Sigmoid colon (tissue), 7 donors: ENCODE measurements at places on chromosomes 1 and 21. TPM values are rescaled to one million over a fixed set of nuclear protein-coding genes. Genes with fewer than 3 reads are reported as not detected.
A peak's percentile ranks its signal among the peaks of the same experiment; 100 is the strongest.

DNA sequence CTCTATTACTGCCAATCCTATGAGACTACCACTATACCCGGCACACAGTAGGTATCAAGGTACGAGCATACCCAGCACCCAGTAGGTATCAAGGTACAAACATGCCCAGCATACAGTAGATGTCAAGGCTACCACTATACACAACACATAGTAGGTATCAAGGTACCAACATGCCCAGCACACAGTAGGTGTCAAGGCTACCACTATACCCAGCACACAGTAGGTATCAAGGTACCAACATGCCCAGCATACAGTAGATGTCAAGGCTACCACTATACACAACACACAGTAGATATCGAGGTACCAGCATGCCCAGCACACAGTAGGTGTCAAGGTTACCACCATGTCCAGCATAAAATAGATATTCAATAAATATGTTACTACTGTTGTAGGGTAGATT, 98.4 kb downstream of the C1orf94 start:
- no peak for DNase-seq

DNA sequence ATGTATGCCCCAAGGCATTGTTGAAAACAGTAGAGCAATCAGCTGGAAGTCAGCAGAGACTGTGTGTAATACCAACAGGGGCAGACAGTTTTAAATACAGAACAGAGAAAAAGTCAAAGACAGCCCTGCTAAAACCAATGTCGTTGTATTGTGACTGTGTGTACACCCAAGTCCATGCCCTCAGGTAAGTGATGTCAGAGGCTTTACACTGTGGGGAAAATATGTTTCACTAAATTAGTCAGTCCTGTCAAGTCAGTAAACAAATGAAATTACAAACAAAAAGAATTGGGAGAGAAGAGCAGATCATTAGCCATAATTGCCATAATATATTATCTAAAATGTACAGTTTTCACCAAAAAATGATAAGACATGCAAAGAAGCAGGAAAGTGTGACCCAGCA, 2.4 kb upstream of the CYP2J2 start:
- no peak for DNase-seq

DNA sequence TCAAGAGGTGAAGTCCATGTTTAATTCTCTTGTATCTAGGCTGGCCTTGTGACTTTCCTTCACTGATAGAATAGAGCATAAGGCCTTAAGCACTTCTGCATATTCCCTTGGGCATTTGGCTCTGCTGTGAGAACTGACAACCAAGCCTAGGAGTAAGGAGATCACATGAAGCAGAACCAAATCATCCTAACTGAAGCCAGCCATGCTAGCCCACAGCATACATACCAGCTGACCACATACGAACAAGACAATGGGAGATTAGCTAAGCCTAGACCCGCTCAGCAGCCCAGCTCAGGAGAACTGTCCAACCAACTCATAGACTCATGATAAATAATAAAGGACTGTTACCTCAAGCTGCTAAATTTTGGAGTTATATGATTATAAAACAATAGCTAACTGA, 114.6 kb upstream of the NEK7 start:
- DNase-seq: no peak

- DNase-seq: no peak
Measured at GRCh38 chr1:84214115-84214956, 70.3 kb downstream of the PRKACB start.

DNA sequence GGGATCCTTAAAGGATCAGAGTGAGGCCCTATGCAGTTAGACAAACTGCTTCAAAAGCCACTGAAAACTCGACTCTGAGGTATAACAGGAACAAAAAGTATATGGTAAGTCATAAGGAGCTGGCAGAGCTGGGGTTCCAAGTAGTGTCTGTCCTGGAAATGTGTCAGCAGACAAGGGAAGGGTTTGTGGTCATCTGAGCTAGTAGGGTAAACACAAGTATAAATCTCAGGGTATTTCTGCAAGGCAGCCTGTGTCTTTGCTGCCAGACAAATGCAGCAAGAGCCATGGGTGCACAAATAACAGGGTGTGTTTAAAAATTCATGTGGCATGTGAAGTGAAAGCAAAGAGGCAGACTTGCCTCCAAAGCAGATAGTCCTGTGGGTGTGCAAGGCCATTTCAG, 759.0 kb upstream of the ADAMTS5 start:
- DNase-seq: peak; percentile 77

DNA sequence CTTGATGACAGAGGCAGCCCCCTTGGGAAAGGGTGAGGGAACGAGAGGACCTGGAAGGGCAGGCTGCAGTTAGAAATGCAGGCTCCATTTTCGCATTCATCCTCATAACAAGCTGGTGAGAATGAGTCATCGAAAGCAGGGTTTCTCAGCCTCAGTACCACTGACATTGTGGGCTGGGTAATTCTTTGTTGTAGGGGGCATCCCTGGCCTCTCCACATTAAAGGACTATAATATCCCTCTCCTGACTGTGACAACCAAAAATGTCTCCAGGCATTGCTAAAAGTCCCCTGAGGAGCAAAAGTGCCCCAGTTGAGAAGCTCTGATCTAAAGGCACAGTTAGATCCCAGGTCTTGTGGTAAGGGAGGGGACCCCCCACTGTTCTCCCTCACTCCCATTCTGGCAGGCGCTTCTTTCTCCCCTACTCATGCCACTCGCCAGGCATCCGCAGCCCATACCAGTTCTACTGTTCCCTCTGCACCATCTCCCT, 20.4 kb downstream of the KCNN3 start:
- DNase-seq: no peak

GRCh38 chr1:45260244-45260643, 53.8 kb upstream of the ZSWIM5 start:
- DNase-seq: no peak

DNA sequence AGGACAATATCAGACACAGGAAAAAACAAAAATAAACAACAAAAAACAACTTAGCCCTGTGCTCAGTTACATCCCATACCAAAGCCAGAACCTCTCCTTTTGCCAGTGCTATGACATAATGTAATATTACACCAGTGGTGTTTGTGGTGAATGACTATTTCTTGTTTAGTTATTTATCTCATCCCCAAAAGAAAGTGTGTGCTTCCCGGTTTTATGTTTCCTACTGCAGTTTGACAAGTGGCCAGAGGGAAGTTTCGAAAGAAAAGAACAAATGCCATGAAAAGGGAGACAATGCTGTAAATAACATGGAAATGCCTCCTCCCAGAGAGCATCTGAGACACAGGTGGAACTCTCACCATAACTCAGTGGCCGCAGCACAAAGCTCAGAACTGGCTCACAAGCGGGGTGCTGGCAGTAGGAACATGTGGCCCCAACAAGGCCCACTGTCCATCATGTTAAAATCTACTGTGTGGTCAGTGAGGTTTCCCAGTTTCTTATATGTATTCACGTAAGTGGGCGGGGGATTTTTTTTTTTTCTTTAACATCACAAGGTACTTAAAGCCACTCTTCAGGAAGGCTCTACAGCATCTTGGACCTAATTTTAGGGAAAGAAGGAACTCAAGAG, 158.2 kb downstream of the BARHL2 start:
- DNase-seq: no peak

- no peak for DNase-seq
Measured at GRCh38 chr1:18540136-18540765, 59.5 kb downstream of the KLHDC7A start.

GRCh38 chr21:16504766-16505165, 775.0 kb downstream of the USP25 start:
- no peak for DNase-seq

GRCh38 chr1:4684136-4684535, 29.7 kb downstream of the AJAP1 start:
- DNase-seq: no peak

- no peak for DNase-seq
Measured at GRCh38 chr1:52599236-52599635, 2.9 kb upstream of the GPX7 start.

DNA sequence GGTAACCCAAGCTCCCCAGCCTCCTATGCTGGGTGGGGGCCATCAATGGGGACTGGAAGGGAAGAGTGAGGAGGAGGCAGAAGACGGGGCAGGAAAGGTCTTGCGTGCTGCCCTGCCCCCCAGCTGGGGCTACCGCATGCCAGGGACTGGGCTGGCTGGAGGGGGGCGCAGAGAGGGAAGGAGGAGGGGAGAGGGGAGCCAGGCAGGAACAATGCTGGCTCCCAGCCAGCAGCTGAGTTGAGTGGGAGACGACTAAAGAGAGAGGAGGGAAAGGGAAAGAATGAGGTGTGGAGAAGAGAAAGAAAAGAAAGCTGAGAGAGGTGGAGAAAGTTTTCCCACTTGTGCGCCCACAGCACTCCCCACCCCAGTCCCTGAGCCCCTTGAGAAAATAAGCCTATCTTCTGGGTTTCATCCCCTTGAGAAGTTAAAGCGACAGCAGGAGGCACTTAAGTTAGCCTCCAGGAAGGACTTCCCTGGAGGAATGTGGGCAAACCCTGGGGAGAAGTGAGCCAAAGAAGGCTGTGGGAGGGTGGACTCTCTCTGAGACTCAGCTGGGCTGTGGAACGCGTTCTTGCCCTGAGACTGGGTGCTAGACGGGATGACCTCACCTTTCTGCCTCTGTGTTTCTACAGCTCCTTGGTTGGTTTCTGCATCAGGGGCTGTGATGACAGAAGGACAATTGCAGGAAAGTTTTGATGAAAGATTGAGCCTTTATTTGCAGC, 12.9 kb upstream of the NES start:
- no peak for DNase-seq

- DNase-seq: no peak
Measured at GRCh38 chr1:100921110-100921706, 25.3 kb downstream of the SLC30A7 start.

DNA sequence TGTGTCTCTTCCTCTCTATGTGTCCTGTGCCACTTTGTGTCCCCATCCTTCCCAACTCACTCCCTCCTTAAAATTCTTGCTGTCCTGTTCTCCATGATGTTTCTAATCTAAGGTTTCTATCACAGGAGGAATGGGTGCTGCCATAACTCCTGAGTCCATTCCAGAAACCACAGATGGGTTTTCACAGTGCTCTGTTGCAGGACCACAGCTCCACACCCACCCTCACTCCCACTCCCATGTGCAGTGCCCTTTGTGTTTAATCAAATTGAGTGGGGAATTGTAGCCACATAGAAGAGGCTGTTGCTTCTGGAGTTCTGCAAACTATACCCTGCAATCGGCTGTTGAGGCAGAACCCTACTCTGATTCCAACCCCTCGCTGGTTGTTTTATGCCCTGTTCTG, 142.1 kb downstream of the SPATA46 start:
- no peak for DNase-seq

GRCh38 chr1:223709598-223709997, 2.7 kb upstream of the CAPN2 start:
- DNase-seq: no peak

GRCh38 chr1:38648417-38648816, 211.2 kb downstream of the RRAGC start:
- no peak for DNase-seq

DNA sequence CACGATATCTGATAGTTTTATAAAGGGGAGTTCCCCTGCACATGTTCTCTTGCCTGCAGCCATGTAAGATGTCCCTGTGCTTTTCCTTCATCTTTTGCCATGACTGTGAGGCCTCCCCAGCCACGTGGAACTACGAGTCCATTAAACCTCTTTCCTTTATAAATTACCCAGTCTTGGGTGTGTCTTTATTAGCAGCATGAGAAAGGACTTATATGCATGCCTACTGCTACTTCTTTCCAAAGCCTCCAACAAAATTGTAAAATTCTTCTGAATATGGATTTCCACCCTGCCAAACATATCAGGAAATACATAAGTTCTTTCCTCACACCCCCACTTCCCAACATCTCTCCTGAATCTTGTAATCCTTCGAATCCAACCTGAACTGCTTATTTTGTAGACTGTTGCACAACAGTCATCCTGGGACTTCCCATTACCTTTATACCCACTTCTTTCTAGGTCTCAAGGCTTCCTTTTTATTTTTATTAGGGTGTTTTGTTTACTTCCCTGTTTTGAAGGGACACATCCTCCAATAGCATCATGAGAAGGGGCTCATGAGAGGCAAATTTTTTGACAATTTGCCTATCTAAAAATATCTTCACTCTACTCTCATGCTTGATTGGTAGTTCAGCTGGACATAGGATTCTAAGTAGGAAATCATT, 67.5 kb upstream of the MUTYH start:
- no peak for DNase-seq

- peak; percentile 21 for DNase-seq
Measured at GRCh38 chr1:109307274-109308021, 637 bp upstream of the MYBPHL start.

- no peak for DNase-seq
Measured at GRCh38 chr1:157277913-157278312, 139.7 kb upstream of the ETV3 start.

DNA sequence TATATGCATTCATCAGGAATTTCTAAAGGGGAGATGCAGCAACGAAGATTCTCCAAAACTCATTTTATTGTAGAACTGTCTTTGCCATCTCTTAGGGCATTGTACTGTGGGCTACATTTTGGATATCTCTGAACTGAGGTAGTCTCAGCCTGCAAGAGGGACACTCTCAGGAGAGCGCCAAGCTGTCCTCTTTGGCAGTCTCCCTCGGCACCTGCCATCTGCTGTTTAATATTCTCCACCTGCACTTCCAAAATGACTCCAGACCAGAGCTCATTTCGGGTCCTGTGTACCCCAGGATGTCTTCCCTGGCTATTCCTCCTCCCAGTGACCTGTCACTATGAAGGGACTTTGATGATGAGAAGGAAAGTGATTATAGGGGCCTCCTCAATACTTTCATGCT, 356.3 kb upstream of the C1orf174 start:
- no peak for DNase-seq

- no peak for DNase-seq
Measured at GRCh38 chr1:231236208-231236591, 4.8 kb upstream of the GNPAT start.

DNA sequence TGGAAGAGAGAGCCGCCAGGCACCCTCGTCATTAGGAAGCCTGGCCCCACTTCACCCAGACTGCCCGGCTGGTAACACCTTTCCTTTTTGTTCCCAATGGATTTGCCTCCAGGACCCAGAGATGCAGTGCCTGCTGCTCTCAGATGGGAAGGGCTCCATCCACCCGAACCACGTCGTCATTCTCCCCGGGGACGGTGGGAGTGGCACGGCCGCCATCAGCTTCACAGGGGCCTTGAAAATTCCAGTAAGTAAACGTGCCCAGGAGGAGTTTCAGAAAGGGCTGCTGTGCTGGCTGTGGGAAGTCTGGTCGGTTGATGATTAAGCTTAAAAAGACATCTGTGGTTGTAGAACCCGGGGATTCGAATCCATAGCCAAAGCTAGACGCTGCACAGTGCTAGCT, 45.2 kb downstream of the SLC37A1 start:
- peak; percentile 40 for DNase-seq

DNA sequence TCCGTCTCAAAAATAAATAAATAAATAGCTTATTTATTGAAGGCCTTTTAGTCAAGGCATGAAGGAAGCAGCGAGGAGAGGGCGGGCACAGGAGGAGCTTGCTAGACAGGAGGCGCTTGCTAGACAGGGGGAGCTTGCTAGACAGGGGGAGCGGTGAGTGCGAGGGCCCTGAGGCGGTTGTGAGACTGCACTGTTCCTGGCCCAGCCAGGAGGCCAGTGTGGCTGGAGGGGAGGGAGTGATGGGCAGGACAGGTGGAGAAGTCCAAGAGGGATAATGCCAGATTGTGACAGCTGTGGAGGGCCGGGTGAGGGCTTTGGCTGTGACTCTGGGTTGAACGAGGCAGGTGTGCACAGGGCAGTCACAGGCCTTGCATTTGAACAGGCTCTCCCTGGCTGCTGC, 18.2 kb downstream of the KIF17 start:
- DNase-seq: no peak

The SLC30A10 gene
- total RNA-seq: not detected

The TSTD1 gene
- total RNA-seq: 10.5 TPM

The CCSAP gene
- 3.8 TPM for total RNA-seq

The CD34 gene
- 58.7 TPM for total RNA-seq

The RHBG gene
- not detected for total RNA-seq

The KIF2C gene
- total RNA-seq: 0.36 TPM

The FAM177B gene
- total RNA-seq: 0.54 TPM

The SLC1A7 gene
- 0.16 TPM for total RNA-seq

The FAM72C gene
- not detected for total RNA-seq

The RIIAD1 gene
- not detected for total RNA-seq
